ENCODE measurements at places on chromosomes 6 and 20.
A peak's percentile ranks its signal among the peaks of the same experiment; 100 is the strongest.

- no peak for DNase-seq
Observed at GRCh38 chr6:29465801-29466200, 8.8 kb downstream of the OR2H1 start.

DNA sequence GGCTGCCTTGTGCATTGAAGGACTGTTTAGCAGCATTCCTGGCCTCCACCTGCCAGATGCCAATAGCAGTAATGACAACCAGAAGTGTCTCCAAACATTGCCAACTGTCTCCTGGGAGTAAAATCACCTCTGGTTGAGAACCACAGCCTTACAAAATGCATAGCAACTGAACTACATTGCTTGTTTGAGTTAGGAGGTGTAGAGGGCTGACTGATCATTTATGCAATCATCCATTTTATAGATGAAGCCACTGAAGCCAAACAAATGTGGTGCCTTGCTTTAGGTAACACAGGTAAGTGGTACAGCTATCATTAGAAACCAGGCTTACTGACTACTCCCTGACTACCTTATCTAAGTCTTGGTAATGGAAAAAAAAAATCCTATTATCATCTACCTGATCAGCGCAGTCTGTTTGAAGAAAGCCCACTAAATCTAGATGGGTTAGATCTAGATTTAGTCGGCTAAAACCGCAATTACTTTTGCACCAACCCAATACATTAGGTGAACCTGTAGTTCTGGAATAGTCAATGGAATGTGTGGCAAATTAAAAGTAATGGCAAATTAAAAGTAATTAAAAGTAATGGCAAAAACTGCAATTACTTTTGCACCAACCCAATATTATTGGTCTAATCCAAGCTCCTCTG is 47.7 kb upstream of the F13A1 start:
- no peak for DNase-seq

GRCh38 chr20:63702751-63703470 is 4.9 kb downstream of the ARFRP1 start:
- no peak for DNase-seq

DNA sequence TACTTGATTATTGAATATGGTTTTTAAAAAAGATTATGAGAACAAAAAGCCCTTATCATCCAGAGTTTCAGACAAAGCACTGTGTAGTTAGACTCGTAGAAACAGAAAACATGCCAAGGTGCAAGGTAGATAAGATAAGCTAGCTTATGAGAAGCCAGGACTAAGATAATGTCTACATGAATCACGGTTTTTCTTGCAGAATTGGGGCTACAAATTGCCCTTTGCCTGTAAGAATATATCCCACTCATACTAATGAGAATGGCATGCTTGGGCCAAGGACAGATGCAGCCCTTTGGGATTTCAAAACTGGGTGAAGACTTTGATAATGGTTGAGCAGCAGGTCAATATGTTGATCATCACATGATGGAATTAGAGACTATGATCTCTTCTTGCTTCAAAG is 165.3 kb upstream of the PREP start:
- DNase-seq = no peak

- DNase-seq = peak; percentile 69
Observed at GRCh38 chr6:31888276-31889258, 8.9 kb downstream of the EHMT2 start.

GRCh38 chr6:150325066-150325772 is 43.6 kb upstream of the IYD start:
- DNase-seq = no peak

GRCh38 chr6:152952045-152952444 is 30.8 kb downstream of the FBXO5 start:
- no peak for DNase-seq

GRCh38 chr6:11185204-11185842 is 47.1 kb downstream of the NEDD9 start:
- no peak for DNase-seq

- DNase-seq = no peak
Observed at GRCh38 chr6:142764311-142764710, 180.7 kb downstream of the HIVEP2 start.

- no peak for DNase-seq
Observed at GRCh38 chr6:130211691-130212090, 11.1 kb downstream of the SAMD3 start.

DNA sequence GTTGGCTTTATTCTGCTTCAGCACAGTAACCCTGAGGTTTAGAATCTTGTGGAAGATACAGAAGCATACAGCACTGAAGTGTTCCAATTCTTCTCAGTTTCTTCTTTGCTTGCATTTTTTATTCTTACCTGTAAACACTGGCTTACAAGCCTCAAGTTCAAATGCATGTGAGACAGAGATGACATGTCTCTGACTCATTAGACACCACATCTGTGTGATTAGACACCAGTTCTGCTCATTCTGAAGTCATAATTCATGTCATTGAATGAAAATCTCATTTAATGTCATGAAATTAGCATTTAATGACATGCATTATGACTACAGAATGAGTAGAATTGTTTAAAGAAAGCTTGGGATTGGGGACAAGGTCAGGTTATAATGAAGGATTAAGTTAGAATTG is 5.8 kb downstream of the GZF1 start:
- no peak for DNase-seq

GRCh38 chr6:140850438-140850837 is 1282.3 kb upstream of the GJE1 start:
- no peak for DNase-seq

GRCh38 chr6:105986998-105987397 is 99.1 kb upstream of the PRDM1 start:
- DNase-seq = no peak

DNA sequence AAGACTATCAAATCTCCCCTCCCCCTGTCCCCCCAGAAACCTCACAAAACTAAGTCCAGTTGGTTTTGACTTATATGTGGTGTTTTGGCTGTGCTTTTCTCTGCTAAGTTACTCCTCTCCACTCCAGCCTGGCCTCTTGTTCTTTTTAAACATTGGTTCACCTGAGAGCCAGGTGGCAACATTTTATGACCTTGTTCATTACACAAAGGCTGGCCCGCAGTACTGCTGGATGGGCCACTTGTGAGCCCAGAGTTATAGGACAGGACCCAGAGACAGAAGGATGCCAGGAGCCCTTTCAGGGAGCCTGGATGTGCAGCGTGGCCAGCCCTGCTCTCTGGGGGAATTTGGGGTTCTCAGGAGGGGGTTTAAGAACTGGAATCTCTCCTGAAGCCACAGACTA is 90.0 kb downstream of the RAMACL start:
- no peak for DNase-seq

DNA sequence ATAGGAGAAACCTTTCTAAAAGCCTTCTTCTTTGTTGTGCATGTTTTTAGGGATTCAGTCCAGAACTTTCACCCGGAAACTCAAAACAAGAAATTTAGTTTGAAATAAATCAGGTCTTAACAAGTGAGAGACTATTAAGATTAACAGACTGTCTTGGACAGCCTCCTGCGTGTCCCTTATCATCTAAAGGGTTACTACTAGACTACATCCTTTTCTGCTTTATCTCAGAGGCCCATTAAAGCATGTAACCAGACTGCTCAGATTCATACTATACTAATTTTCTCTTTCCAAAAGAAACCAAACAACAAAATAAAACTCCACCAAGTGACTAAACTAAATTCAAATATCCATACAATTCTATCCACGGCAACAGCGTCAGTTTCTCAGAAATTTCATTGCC is 173.8 kb downstream of the GMPR start:
- no peak for DNase-seq

DNA sequence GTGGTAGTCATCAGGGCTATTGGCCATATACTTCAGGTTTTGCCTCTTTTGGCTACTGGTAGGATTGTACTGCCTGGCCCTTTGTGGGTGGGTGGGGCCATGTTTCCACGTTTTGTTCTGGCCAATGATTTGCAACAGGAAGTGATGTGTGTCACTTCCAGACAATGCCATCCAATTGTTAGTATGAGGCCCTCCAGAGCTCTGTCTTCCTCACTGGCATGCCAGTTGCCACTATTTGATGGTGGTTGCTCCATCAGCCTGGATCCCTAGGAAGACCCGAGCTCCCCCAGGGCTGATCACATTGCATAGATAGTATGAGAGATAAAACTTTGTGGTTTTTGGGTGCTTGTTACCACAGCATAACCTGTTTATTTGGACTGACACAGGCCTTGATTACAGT is 7.7 kb upstream of the LRRN4 start:
- no peak for DNase-seq

DNA sequence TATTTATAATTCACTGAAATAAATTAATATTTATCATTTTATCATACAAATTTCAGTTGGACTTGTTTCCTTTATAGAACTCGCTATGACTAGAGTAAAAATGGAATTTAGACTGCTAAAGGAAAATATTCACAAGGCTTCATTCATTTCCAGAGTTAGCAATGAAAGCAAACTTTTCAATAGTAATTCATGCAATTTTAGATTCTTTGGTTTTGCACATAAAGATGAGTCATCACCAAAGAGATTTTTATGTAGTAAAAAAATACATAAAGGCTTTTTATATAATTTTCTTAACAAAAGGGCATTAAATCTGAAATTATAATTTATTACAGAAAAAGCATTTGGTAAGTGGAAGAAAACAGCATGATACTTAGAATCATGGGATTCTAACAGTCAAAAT is 37.2 kb upstream of the STXBP5 start:
- no peak for DNase-seq

GRCh38 chr6:117404548-117404947 is 21.2 kb downstream of the ROS1 start:
- no peak for DNase-seq

GRCh38 chr6:147040121-147040910 is 163.9 kb upstream of the STXBP5 start:
- DNase-seq = no peak

GRCh38 chr6:15484821-15485220 is 178.0 kb downstream of the DTNBP1 start:
- no peak for DNase-seq

DNA sequence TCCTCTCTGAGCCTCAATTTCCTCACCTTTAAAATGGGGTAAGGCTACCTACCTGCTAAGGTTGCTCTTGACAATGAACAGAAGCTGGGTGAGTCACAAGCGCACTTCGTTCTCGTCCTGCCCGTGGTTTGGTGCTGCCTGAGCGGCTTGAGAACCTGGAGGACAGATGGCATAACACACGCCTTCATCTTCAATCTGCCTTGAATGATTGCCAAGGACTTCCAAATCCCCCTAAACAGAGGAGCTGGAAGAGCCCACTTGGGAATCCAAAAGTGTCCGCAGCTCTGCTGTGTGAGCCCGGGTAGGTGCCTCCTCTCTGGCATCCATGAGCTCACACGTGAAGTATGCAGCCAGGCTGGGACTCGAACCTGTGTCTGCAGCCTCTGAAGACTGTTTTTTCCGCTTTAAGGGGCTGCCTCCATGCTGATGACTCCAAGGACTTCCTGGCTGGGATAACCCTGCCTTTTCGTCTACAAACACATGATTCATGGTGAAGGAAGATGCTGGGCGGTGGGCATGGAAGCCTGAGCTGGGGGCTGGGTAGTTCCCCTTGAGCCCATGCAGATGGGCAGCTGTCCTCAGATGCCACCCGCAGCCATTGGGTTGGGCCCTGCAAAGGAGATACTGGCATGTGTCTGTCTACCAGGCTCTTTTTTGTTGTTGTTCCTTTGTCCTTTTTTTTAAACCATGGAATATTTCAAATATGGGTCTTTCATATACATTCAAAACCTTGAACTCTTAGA is 25.3 kb upstream of the CSNK2A1 start:
- DNase-seq = no peak

DNA sequence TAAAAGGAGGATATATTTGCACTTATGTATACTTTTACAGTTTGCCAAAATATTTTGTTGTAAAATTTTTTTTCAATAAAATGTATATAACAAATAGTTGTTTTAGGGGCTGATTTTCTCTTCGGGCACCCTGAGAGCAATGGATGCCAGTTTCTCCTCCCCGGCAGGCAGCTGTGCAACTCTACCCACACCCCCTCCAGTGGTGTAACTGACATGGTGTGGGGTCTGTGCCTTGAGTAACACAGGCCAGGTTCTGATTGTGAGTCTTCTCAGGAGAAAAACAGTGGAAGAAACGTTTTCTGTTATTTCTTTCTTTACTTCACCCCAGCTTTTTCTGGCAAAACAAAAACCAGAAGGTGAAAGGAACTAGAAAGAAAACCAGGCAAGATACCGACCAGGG is 6.1 kb downstream of the FOXF2 start:
- no peak for DNase-seq

- no peak for DNase-seq
Observed at GRCh38 chr6:169961772-169962561, 210.5 kb downstream of the ERMARD start.

DNA sequence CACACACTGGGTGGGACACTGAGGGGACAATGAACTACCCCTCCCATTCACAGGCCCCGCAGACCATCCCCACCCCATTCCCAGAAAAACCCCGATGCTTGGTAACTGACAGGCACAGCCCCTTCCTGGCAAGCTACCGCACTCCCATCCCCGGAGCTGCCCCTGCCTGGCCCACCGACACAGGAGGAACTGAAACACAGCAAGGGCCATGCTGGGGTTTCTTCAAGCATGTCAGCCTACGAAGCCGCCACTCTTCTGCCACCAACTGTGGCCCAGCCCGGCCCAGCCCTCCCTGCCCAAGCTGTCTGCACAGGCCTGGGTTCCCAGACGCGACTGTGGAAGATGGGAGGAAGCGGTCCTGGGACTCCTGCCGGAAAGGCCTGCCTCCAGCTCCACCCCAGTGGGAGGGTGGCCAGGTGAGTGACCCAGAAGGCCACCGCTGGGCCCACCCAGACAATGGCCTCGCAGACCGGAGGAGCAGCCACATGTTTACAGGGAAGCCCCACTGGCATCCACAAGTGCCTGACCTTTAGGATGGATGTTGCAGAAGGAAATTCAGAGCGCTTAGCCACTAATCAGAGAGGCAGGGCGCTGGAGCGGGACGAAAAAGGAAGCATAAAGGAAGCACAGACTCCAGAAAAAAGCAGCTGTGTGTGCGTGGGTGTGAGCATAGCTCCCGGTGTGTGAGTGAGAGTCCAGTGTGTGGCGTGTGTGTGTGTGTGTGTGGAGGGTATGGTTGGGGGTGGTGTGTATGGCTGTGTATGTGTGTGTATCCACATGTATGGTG is 91.6 kb downstream of the PRND start:
- DNase-seq = peak; percentile 54

DNA sequence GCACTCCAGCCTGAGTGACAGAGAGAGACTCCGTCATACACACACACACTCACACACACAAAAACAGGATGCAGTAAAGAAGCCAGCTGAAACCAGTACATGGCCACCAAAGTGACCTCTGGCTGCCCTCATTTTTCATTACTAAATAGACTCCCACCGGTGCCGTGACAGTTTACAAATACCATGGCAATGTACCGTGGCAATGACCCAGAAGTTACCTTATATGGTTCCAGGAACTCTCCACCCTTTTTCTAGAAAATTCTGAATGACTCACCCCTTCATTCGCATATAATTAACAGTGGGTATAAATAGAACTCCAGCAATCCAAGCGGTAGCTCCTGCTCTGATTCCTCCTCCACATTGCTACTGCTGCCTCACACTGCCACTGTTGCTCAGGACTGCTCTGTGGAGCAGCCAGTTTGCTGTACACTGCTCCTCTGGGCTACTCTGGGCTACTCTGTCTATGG is 57.7 kb downstream of the SNX5 start:
- no peak for DNase-seq

- no peak for DNase-seq
Observed at GRCh38 chr6:13484138-13484708, 3.2 kb downstream of the GFOD1 start.

All from CD8-positive, alpha-beta T cell (primary cell).